ENCODE measurements at places on chromosomes 2 and 18.

DNA sequence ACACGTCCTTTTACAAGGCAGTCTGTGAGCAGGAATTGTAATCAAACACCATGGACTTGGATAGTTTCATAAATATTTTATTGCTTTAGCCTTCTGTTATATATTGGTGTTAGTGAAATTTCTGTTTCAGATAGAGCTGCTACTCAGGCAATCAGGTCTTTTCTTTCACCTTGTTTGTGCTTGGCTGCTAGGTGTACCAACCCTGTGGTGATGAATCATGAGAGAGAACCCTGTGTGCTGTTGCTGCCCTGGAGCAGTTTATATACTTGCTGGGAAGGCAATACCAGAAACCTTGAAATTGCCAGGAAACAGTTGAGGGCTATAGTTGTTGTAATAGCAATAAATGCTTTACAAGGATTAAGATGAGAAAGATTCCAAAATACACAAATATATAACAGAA lies 84.5 kb downstream of the FSHR start:
- DNase-seq: no peak

GRCh38 chr18:59823596-59824195 lies 76.1 kb upstream of the PMAIP1 start:
- peak; percentile 88 for DNase-seq

- no peak for DNase-seq
Observed at GRCh38 chr2:2101924-2102323, 229.2 kb downstream of the MYT1L start.

DNA sequence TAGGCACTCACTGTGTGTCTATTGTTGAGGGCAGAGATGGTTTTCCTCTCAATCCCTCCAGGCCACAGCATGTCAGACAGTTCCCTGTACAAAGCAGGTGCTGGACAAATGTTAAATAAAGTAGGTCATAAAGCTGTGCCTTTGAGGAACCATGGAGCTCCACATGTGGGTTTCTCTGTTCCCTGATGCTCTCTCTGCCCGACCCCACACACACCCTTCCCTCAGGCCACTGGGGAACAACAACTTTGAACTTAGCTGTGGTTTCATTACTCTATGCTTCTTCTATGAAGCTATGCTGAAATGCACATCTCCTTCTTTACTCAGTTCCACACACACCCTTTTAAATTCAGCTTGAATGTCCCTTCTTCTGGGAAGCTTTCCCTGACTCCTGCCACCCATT lies 415.3 kb downstream of the HRH4 start:
- no peak for DNase-seq

Data from NCI-H2107 (cell line).